ENCODE measurements at places on chromosomes 1 and 21.

DNA sequence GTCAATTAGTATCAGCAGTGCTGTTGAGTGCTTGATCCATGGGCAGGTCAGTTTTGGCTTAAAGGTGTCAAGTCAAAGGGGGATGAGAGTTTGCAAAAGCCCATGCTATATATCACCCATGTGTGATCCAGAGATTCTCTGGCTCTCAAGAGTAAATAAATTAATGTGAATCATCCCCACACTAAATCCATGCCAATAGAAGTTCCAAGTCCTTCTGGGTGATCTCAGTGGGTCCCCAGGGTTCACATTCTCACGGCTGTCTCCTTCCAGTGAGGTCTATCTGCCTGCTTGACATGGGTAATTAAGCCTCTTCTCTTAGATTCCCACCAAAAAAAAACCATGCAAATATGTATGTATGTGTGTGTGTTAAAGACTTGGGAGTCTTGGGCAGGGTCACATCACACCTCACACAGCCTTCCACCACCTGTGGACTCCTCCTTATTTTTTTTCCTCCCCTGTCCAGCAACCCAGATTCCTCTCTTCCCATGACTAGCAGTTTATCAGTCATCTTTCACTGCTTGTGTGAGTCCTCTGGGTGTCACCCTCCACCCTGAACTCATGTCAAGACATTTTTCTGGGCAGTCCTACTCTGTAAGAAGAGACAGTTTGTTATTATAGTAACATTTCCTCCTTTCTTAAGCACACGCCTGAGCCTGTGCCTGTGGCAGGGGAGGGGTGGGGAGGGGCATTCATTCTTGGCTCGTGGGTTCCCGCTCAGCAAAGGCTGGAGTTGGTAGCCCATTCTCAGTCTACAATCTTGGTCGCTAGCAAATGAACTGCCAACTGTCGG, 14.3 kb upstream of the S100A11 start:
- DNase-seq, result no peak

DNA sequence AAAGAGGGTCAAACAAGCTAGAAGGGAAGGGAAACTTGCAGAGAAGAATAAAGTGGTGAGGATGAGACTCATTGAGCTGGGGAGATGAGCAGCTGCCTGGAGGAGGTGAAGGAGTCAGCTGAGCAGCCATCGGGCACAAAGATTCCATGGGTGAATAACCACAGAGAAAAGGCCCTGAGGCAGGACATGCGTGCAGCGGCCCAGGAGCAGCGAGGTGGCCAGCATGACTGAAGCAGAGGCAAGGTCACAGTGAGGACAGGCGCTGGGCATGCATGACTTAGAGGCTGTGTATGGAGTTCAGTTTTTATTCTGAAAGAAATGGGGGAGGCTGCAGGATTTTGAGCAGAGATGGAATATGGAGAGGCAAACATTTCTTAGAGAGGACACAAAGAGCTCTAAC, 24.9 kb downstream of the OLFML2B start:
- DNase-seq, result no peak

DNA sequence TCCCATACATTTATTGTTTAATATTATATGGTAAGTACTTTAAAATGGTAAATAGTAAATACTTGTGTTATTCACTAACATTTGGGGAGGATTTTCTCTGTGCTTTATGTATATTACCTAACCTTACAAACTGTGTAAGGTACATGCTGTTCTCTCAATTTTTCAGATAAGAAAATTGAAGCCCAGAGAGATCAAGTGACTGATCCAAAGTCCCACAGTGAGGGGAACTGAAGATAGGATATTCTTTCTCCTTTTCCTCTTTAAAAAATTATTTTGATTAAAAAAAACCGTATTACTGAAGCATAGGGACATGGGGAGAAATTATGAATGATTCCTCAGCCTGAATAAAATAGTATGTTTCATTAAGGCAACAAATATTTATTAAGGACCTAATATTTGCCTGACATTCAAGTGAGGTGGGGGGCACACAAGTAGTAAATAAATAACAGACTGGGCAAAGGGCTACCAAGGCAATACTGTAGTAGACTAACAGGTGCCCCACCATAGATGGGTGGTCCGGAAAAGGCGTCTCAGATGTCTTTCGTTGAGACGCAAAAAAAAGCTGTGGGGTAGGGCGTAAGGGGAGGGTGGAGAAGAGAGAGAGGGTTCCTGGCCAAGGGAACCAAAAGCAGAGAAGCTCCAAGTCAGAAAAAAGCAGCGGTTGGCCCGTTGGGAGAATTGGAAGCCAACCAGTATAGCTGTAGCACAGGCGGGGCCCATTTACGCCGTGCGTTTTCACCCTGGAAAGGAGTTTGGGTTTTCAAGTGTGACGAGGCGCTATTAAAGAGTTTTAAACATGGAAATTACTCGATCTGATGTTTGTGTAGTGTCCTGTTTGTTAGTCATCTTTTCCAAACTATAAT, 944 bp upstream of the AGO3 start:
- DNase-seq, result no peak

GRCh38 chr21:46557919-46558392, 46.9 kb downstream of the S100B start:
- DNase-seq, result no peak

- DNase-seq, result no peak
These were observed 8.9 kb downstream of the MKNK1 start for GRCh38 chr1:46595127-46595526.

DNA sequence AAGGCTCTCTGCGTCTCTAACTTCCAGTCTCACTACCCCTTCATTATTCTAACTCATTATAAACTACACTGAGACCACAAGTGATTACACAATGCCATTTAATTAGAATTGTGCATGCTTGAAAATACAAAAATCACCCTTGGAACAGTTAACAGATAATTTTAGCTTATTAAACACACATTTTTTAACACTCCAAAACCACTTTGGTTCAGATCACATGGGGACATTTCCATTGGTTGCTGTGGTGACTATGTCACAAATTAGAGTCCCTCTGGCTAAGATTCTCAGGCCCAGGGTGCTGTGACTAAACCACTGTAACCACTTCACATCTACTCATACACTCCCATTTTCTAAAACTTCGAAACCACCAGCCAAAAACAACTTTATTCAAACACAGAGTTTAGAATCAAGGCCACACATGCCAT, 43.0 kb downstream of the JAK1 start:
- DNase-seq, result no peak

- no peak for DNase-seq
These were observed 217.7 kb downstream of the URB2 start for GRCh38 chr1:229843627-229844238.

- DNase-seq, result no peak
These were observed 7.0 kb downstream of the ATP13A2 start for GRCh38 chr1:17004466-17005364.

- DNase-seq, result no peak
These were observed 982 bp upstream of the IL24 start for GRCh38 chr1:206896261-206896660.

DNA sequence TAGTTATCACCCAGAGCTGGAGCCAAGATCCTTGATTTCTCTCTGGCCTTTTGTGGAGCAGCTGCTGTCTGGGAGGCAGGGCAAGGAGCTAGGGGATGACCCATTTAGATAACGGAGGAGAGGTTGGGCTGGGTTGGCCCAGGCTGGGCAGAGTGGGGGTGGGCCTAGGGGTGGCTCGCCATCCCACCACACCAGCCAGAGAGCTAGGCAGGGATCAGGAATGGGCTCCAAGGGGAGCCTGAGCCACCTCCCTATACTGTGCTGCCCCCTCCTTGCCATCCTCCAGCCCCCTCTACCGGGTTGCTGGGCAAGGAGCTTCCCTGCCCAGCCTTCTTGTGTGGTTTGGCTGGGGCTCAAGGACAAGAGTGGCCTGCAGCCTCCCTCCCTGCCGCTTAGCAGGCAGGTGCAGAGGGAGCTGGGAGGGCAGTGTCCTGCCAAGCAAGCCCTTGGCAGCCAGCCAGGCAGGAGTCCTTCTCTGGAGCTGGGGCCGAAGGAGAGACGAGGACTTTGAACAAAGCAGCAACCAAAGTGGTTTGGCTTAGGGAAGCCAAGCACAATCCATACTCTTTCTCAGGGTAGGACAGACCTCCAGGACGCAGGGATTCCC, 4.1 kb downstream of the NUAK2 start:
- no peak for DNase-seq

Measured in BJ (cell line).